NCI-H1436 treated with DMSO at 0.1 percent for 48 hours (cell line): ENCODE measurements at places on chromosomes 4 and X.

DNA sequence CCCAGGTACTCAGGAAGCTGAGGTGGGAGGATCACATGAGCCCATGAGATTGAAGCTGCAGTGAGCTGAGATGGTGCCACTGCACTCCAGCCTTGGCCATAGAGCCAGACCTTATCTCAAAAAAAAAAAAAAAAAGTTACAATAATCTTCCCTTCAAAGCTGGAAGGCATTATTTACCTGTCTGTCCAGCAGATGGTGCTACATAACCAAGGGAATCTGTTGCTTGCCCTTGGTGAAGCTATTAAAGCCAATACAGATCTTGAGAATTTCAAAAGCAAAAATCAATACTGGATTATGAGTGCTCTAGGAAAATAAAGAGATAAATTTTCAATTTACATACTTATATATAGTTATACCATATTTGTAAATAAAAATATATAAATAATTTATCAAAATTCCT lies 25.9 kb downstream of the PKD2 start:
- DNase-seq, result no peak

- no peak for DNase-seq
Observed at GRCh38 chr4:4658052-4658451, 116.2 kb upstream of the STX18 start.

DNA sequence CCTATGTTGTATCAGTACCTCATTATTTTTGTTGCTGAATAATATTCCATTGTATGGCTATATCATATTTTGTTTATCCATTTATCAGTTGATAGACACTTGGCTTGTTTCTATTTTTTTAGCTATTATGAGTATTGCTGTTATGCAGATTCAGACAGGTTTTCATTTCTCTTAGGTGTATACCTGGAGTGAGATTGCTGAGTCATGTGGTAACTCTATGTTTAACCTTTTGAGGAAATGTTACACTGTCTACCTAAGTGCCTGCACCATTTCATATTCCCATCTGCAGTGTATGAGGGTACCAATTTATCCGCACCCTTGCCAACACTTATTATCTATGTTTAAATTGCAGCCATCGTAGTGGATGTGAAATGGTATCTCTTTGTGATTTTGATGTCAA lies 43.0 kb upstream of the SH3RF1 start:
- no peak for DNase-seq

GRCh38 chr4:56648021-56648823 lies 32.9 kb downstream of the HOPX start:
- DNase-seq, result no peak

DNA sequence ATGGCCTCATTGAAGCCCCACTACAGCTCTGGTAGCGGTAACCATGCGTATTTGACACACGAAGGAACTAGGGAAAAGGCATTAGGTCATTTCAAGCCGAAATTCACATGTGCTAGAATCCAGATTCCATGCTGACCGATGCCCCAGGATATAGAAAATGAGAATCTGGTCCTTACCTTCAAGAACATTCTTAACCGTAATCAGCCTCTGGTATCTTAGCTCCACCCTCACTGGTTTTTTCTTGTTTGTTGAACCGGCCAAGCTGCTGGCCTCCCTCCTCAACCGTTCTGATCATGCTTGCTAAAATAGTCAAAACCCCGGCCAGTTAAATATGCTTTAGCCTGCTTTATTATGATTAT lies 876 bp downstream of the HPRT1 start:
- no peak for DNase-seq

DNA sequence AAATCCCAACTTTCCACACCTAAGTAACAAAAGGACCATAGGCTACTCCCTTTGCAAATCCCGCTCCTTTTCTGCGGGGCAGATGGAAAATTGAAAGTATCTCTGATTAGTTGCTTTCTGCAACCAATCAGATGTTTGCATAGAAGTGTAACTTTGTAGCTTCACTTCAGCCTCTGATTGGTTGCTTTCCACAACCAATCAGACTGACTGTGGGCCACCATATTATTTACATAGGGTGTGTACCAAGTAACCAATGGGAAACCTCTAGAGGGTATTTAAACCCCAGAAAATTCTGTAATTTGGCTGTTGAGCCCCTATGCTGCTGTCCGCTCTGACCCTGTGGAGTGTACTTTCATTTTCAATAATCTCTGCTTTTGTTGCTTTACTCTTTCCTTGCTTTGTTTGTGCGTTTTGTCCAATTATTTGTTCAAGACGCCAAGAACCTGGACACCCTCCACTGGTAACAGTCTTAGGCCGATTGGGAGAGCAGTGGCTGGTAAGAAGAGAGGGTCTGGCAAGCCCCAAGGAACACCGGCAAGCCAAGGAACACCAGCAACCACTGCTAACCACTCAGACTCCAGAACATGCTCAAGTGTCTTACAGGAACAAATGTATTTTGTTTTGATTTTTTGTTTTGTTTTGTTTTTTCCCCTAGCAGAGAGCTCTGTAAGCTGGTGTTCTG lies 125.5 kb upstream of the MAP3K15 start:
- no peak for DNase-seq

GRCh38 chr4:76931576-76932276 lies 17.8 kb upstream of the SEPTIN11 start:
- DNase-seq, result no peak

- no peak for DNase-seq
Observed at GRCh38 chr4:74777531-74777930, 16.8 kb downstream of the BTC start.

- DNase-seq, result no peak
Observed at GRCh38 chr4:137274404-137274803, 257.9 kb downstream of the PCDH18 start.

GRCh38 chr4:8333726-8334460 lies 64.3 kb downstream of the HTRA3 start:
- no peak for DNase-seq

DNA sequence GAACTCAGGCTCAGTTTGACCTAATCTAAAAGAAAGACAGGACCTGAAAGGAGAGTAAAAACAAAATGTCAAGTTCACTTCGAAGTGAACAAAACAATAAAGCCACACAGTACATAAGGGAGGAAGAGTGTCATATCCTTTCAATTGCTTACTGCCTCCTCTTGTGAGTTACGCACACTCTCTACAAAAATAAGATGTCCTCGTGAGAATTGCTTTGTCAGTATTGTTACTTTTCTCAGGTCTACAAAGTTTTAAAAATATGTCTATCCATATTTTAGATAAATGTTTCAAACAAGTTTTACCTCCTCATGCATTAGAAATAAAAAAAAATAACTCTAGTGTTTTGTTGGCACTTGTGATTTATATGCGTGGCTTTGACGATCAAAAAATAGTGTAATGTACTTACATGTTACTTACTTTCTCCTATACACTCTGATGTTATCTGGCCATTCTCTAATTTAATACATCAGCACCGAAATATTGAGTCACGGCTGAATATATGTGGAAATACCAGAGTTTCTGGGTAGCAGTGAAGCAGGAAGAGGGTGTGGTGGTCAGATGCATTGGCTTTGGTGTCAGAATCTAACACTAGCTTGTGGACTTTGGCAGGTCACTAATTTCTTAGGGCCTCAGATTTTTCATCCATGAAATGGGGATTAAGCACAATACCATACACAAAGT lies 8.1 kb upstream of the MRPL1 start:
- DNase-seq, result no peak

DNA sequence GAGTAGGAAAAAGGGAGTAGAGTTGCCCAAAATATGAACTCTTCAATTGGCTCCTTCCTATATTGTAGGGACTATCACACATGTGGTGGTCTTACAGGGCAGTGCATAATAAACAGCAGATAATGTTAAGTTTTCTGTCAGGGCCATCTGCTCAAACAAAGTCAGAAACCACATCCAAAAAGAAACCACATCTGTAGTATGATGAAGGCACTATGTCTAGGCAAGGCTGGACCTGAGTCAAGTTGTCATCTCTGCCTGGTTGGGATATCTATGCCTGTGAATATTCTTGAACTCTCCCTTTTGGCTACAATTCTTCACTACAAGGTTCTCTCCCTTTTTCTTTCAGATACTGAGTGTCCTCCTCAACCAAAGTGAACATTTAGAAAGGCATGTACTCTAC lies 109.4 kb upstream of the C1GALT1C1 start:
- no peak for DNase-seq

DNA sequence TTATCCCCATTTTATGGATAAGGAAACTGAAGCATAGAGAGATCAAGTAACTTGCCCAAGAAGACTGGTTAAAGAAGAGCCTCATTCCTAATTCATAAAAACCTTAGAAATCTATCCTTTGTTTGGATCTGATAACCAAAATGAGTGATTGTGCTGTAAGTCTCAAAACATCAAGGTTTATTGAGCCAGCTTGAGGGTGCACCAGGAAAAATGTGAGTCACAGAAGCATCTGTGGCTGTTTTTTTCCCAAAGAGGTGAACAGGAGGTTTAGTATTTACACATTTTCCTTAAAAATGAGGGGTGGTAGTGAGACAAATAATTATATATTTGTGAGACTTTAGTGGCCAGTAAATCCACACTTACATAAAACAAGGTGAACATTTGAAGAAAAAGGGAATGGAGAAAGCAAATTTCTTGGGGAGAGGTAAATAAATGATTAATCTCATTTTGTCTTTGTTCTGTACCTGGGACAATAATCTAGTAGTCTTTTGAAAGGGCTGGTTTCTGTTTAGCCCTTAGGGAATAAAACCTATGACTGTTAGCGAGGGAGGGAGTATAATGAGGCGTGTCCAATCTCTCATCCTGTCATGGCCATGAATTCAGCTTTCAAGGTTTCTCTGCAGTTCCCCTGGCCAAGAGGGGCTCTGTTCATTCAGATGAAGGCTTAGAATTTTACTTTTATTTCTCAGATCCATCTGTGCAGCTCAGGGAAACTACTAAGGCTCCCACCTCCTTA lies 12.2 kb upstream of the FMR1 start:
- DNase-seq, result no peak

DNA sequence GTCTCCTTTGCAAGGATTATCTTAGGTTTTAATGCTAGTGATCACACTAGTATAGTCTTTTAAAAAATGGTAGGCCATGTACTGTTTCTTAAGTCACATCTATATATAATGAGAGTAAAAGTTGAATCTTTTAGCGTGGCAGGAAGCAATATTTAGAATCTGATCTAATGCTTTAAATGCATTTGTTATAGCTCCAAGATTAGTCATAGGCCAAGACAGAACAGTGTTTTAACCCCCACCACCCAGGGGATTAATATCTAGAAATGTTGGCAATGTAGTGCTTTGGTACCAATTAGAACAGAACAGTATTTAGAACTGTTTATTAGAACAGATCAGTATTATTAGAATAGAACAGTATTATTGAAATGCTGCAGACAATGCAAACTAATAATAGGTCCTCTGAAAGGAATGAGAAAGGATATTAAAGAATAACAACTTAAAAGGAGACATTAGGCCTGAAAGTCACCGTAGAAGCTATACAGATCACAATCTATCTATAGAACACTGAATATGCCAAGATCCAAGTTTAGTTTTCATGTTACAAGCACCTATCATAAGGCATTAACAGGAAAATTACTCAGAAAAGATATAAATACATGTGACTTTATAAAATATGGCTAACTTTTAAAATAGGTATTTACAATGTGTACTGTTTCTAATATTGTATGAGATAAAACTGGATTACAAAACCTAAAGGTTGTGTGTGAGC lies 146.2 kb downstream of the NPNT start:
- DNase-seq, result no peak

- no peak for DNase-seq
Observed at GRCh38 chr4:13193662-13194061, 290.5 kb downstream of the RAB28 start.

DNA sequence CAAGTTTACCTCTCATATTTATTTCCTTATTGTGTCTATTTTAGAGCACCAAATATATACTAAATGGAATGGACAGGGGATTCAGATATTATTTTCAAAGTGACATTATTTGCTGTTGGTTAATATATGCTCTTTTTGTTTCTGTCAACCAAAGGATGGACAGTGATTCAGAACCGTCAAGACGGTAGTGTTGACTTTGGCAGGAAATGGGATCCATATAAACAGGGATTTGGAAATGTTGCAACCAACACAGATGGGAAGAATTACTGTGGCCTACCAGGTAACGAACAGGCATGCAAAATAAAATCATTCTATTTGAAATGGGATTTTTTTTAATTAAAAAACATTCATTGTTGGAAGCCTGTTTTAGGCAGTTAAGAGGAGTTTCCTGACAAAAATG lies 6.2 kb downstream of the FGB start:
- DNase-seq, result no peak

- no peak for DNase-seq
Observed at GRCh38 chr4:146646593-146647325, 8.1 kb downstream of the POU4F2 start.

DNA sequence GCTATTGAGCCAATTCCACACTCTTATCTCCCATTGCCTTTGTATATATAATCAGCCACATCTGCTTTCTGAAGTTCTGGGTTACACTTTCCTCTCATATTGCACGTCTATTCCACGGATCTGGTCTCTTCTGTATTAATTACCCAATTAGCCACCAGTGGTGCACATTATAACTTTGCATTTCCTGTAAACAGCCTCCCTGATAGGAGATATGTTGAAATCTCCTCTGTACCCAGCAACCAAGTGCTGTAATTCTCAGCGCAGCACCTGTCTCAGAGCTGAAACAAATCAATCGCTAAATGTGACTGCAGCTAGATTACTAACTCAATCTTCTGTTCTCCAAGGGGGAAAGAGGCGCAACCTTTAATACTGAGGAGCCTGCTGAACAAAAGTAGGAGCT lies 326.4 kb downstream of the SLITRK2 start:
- no peak for DNase-seq

GRCh38 chr4:1291996-1292702 lies 2.5 kb downstream of the MAEA start:
- no peak for DNase-seq

DNA sequence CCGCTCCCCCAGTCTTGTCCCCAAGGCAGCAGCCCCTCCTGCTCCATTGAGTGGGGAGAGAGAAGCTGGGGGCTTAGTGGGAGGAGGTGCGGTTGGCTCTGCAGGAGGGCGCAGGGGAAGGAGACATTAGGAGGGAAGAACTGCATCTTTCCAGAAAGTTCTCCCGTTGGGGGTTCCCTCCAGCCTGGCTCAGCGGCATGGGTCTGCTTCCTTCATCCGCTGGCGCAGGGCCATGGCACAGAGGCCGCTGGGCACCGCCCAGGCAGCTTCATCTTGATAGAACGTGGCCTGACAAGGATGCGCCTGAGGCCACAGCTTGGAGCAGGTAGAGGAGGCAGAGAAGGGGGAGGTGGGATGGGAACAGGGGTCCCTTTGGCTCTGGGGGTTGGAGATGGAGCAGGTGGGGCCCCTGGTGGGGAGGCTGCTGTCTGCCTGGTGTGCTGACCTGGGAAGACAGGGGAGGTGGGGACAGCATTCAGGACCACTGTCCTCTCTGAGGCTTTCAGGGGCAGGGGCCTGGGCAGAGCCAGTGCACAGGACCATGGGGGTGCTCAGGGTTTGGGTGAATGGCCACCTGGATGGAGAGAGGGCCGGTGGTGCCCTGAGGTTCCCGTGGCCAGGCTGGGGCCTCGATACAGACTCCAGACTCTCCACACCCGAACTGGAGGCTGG lies 12.1 kb downstream of the DOK7 start:
- DNase-seq, result no peak

DNA sequence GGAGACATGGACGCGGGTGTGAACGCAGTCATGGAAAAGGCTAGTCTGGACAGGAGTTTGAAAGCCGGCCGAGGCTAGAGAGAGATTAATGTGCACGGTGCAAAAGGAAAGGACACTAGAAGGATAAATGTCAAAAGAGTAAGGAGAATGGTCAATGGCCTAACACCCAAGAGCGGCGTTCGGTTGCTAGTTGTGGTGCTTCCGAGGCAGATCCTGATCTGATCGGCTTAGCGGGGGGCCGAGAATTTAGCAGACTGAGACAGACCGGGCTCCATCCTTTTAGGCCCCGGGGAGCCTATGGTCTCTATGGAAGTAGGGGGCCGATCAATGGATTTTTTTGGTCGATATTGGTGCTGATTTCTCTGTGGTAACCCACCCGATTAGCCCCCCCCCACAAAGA lies 6.9 kb downstream of the GAGE10 start:
- DNase-seq, result no peak
